Right ventricle myocardium superior (tissue), 1 donor: ENCODE measurements at places on chromosomes 5 and 9. TPM values are rescaled to one million over a fixed set of nuclear protein-coding genes. Genes with fewer than 3 reads are reported as not detected.

The GARIN3 gene
- not detected for total RNA-seq

The KCTD16 gene
- 0.03 TPM for total RNA-seq

- DNase-seq = no peak
Observed at GRCh38 chr5:72814864-72815263, 1.6 kb upstream of the TNPO1 start.

DNA sequence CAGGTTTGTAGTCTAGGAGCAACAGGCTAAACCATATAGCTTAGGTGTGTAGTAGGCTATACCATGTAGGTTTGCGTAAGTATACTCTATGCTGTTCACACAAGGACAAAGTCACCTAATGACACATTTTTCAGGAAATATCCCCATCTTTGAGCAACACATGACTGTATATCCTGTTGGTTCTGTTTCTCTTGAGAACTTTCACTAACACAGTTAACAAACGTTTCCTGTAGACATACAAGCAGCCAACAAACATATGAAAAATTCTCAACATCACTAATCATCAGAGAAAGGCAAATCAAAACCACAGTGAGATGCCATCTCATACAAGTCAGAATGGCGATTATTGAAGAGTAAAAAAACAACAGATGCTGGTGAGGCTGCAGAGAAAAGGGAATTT lies 68.2 kb downstream of the NR2F1-AS1 start:
- no peak for DNase-seq

The ECM2 gene
- total RNA-seq = 5.6 TPM

DNA sequence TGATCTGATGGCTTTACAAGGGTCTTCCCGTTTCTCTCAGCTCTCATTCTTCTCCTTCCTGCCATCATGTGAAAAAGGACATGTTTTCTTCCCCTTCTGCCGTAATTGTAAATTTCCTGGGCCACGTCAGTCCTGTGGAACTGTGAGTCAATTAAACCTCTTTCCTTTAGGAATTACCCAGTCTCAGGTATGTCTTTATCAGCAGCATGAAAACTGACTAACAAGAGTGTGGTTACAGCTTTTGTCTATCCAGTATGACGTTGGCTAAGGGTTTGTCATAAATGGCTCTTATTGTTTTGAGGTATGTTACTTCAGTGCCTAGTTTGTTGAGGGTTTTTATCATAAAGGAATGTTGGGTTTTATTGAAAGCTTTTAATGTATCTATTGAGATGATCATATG lies 501.6 kb downstream of the CAAP1 start:
- DNase-seq = no peak
